ENCODE measurements at places on chromosomes 3 and 15.

DNA sequence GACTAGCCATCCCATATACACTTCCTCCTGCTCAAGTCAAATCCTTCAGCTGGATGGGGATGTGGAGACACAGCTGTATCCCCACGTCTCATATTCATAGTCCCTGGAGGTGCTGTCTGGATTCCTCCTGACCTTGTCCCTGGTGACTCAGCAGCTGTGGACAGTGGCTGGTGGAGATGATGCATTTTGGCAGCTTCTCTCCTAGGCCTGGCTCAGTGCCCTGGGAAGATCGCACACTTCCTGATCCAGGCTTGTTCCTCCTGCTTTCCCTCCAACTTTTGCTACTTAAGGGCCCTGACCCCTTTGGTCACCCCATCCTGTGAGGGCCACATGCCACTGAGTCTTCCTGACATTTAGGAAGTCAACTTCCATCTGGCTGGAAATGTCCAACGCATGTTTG, 44.4 kb downstream of the ADAMTSL3 start:
- DNase-seq: peak; percentile 33

- no peak for DNase-seq
Observed at GRCh38 chr3:83968356-83968755, 990.4 kb upstream of the CADM2 start.

GRCh38 chr15:63551400-63551799, 45.8 kb upstream of the FBXL22 start:
- peak; percentile 20 for DNase-seq

GRCh38 chr3:27349832-27350231, 19.4 kb downstream of the NEK10 start:
- no peak for DNase-seq

- no peak for DNase-seq
Observed at GRCh38 chr3:40387895-40388254, 891 bp downstream of the ENTPD3 start.

DNA sequence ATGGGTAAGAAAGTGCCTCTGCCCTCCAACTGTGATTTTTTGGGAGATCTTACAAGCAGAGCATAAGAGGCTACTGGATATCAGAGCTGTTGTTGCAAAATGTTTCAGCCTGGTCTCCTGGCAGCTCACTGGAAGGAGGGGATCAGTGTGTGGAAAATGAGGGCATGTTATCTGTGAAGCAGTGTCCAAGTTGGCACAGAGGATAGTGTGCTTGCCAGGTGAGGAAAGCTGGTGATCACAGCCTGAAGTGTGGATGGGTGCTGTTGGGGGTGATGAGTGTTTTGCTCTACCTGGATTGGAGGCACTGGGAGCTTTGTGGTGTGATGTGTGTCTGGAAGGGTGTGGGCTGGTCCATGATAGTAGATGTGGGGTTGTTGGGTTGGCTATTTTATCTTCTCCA, 69.3 kb downstream of the MCTP2 start:
- DNase-seq: no peak

GRCh38 chr3:69400683-69401082, 14.8 kb upstream of the FRMD4B start:
- no peak for DNase-seq

DNA sequence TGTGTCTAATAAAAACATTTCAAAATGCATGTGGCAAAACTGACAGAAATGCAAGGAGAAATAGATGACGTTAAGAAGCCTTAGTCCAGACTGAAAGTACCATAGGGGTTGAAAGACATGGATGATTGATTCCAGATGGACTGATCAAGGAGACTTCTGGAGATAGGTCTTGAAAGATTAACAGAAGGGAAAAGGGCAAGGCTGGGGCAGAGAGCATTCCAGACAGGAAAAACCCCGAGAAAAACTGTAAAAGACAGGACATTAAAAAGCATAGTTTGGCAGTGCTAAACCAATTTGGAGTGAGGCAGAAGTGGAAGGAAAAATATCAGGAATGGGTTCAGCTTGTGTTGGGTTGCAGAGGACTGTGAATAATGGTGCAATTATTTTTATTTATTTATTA, 375.2 kb upstream of the SGO1 start:
- DNase-seq: no peak

DNA sequence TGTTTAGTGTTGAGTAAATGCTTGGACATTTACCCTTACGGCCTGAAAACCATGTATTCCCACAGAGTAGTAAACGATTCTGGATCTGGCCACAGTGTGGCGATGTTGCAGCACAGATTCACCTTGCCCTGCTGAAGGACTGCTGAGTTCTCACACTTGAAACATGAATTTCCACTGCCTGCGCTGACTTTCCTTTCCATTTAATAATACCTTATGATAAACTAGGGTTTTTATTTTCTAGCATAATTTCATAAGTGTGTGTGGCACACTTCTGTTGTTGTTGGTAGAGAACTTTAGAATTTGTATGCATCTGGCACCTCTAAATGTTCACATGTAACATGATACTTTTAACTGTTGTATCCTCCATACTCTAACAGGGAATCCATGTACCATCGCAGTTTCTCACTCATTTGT, 53.9 kb downstream of the C3orf38 start:
- peak; percentile 70 for DNase-seq

GRCh38 chr3:18436213-18436612, 11.1 kb upstream of the SATB1 start:
- DNase-seq: no peak

- DNase-seq: no peak
Observed at GRCh38 chr3:179977356-179977755, 59.4 kb downstream of the PEX5L start.

GRCh38 chr3:191019855-191020254, 157.4 kb upstream of the GMNC start:
- DNase-seq: no peak

DNA sequence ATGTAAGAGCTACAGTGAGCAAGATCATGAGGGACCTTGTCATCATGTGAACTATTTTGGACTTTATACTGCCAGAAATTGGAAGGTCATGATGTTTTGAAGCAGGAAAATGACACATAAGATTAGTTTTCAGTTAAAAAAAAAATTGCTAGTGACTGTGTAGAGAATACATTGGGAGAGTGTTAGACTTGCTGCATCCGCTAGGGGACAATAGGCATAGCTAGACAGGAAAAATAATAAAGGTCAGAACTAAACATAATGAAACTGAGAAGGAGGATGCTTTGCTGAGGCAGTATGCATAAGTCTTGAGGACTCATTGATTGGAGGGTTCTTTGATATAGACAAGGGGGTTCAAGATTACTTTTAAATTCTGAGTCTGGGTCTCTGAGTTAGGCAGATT, 275.8 kb upstream of the KCNH8 start:
- no peak for DNase-seq

- peak; percentile 11 for DNase-seq
Observed at GRCh38 chr3:104564045-104564643, 802.6 kb upstream of the ALCAM start.

- DNase-seq: no peak
Observed at GRCh38 chr3:194588236-194588635, 45.0 kb downstream of the TMEM44 start.

GRCh38 chr15:34279368-34279767, 54.6 kb downstream of the EMC4 start:
- DNase-seq: peak; percentile 39

- DNase-seq: no peak
Observed at GRCh38 chr15:70337277-70338186, 239.8 kb upstream of the TLE3 start.

- DNase-seq: no peak
Observed at GRCh38 chr15:66570842-66571478, 5.2 kb upstream of the LCTL start.

DNA sequence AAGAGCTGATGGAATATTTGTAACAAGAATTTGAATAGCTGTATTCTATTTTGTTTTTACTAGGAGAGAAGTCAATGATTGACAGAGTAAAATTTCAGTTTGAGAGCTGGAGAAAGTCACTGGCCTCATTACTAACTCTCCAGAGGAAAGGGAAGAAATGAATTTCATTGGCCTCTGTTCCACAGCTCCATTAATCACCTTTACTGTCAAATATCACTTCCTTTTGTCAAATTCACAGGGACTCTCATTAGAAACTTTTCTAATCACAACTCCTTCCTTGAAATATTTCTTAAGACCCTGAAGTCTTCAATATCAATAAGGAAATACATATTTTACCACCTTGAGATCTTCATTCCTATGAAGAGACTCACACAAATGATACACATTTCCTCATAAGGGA, 379.9 kb upstream of the RASGRP1 start:
- no peak for DNase-seq

DNA sequence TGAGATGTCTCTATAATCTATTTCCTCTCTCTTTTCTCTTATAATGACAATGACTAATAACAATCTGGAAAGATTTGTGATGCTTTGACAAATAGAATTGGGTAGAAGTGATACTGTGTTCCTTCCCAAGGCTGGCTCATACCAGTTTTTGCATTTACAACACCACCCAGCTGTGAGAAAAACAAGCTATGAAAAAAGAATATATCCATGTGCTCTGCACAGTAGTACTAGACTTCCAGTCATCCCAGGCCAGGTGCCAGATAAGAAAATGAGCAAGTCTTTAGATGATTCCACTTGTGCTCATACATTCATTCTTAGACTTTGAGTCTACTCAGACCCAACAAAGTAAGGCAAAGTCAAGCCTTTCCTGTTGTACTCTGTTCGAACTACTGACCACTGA, 350.2 kb upstream of the POU1F1 start:
- no peak for DNase-seq

DNA sequence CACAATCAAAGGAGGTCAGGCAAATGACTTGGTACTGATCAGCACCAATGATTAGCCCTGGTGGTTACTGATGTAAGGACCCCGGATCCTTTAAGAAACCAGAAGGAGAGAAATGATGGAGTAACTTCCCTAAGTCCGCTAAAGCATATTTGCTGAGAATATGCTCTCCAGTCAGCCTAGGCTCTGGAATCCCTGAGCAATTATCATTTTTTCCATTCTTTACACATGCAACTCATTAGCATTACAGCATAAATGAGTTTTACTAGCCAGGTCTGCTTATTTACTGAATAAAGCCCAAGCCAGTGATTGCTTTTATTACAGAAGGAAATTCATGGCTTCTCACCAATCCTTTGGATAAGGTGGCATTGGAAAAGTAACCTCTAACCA, 139.2 kb upstream of the WNT5A start:
- DNase-seq: no peak

DNA sequence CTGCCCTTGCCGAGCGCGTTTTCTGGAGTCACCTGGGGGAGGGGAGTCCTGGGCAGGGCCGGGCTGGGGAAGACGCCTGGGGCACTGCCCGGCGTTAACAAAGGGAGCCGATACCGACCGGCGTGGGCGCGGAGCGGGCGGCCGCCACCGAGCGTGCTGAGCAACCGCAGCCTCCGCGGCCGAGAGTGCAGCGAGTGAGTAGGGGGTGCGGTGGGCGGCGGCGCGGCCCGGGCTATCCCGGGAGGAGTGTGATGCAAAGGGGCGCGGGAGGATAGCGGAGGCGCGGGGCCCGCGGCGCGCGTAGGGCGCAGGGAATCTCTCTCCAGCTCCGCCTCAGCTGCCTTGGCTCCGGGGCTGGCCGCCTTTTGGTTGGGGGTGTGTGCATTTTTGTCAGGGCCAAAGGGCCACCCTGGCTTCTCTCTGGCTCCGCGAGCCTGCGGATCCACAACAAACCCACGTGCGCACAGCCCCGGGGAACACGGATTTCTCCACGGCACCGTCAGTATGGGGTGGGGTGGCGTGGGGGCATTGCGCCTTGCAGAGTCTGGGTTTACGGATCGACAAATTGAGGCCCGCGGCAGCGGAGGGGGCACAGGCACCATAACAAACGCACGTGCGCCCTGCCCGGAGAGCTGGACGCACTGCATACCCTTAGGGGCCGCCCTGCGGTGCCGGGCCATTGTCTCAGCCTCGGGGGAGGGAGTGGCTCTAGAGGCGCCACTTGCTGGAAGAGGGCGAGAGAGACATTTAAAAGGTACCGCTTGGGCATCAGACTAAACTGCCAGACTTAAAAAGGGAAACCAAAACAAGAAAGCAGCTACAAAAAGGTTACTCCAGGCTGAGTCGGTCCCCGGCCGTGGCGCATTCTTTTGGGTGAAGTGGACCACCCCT, 560 bp downstream of the ST6GAL1 start:
- DNase-seq: peak; percentile 38

- peak; percentile 80 for DNase-seq
Observed at GRCh38 chr3:75294124-75294523, 370.0 kb upstream of the FRG2C start.

DNA sequence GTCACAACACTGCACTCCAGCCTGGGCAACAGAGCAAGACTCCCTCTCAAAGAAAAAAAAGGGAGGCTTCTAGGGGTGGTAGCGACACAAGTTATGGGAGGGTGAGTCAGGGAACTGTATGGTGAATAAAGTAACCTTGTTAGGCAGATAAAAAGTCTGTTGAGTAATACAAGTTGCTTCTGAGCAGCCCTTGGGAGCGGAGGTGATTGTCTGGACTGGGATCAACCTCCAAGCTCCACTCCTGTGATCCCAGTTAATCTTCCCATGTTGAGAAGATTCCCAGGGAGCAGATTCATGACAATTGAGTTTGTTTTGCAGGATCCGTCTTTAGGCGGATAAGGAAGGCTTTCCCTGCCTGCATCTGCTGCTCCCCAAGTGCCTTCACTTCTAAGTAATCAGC, 335.9 kb downstream of the THSD4 start:
- no peak for DNase-seq

DNA sequence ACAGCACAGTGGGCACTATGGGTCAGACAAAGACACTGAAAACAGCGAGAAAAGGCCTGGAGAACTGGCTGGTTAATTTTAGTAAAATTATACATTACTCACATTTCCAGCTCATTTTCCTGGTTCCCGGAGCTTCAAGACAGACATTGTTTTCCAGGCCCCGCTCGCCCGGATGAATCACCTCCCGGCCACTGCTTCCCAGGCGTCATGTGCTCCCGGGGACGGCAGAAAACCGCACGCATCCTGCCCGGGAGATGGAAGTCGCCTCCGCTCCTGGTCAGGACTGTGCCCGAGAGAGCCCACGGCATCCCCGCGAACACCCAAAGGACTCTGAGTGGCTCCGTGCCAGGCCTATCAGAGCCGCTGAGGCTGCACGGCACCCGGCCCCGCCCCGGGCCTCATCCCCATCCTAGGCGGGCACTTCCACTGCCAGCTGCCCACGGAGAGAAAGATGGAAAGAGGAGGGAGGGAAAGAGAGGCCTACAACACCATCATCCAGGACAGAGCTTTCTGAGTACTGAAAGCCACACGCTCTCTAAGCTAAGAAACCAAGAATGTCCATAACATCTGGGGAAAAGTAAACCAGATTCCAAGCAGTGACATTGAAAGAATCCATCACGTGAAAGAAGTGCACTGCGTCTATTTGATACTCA, 75.1 kb downstream of the VGLL4 start:
- DNase-seq: peak; percentile 95
